ENCODE measurements at places on chromosomes 16 and 17. TPM values are rescaled to one million over a fixed set of nuclear protein-coding genes. Genes with fewer than 3 reads are reported as not detected.

CIITA gene
- 0.07 TPM for total RNA-seq

CARD14 gene
- total RNA-seq = not detected

TBC1D28 gene
- not detected for total RNA-seq

SLC5A11 gene
- total RNA-seq = not detected

TPPP3 gene
- 0.18 TPM for total RNA-seq

GAST gene
- not detected for total RNA-seq

Data from pulmonary artery endothelial cell (primary cell).